ENCODE measurements at places on chromosomes 5 and 9. TPM values are rescaled to one million over a fixed set of nuclear protein-coding genes. Genes with fewer than 3 reads are reported as not detected.

- DNase-seq = no peak
Measured at GRCh38 chr9:137666955-137667670, 48.3 kb downstream of the EHMT1 start.

DNA sequence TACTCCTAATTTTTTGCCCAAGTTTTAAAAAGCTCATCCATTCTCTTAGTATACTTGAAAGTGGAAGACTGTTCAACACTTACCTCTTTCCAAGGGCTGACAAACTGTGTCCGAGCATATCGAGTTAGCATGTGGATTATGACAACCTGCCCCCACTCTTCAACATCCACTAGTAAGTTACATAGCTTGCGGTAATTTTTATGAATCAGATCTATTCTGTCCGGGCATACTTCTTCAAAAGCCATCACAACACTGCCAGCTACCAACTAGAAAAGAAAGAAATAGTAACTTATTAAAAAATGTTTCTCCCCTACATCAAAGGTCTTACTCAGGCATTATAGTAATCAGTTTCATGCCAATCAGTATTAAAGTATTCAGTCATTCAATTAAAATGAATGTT is 78.5 kb downstream of the AP3B1 start:
- DNase-seq = no peak

GRCh38 chr9:111799915-111800526 is 5.3 kb upstream of the SHOC1 start:
- no peak for DNase-seq

- no peak for DNase-seq
Measured at GRCh38 chr9:37508834-37509206, 23.1 kb downstream of the POLR1E start.

DNA sequence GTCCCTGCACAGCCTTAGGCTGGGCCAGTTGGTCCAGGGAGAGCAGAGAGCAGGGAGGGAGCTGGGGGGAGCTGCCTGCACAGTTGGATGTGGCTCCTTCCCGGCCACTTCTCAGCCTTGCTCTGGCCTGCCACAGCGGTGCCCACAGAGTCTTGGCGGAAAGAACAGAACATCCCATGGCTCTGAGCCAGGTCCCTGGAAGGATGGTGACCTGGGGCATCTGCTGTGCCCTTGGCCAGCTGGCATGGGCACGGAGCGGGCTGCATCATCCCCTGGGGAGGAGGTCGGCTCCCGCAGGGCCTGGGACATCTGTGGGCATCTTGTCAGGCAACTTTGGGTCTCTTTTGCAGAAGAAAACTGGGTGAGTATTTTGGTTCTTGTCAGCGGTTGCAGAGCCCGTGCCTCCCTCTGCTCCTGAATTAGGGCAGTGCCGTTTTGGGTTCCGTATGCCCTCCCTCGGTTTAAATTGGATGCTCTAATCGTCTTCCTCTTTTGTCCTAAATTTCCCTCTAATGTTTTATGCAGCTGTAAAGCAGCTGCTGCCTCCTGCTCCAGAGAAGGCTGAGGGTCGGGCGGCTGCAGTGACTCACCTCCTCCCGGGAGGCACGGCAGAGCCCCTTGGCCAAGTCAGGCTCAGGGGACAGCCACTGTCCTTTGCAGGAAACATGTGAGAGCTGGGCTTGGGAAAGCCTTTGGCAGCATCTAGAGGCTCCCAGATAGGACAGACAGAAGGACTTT is 10.5 kb upstream of the NACC2 start:
- peak; percentile 82 for DNase-seq

DNA sequence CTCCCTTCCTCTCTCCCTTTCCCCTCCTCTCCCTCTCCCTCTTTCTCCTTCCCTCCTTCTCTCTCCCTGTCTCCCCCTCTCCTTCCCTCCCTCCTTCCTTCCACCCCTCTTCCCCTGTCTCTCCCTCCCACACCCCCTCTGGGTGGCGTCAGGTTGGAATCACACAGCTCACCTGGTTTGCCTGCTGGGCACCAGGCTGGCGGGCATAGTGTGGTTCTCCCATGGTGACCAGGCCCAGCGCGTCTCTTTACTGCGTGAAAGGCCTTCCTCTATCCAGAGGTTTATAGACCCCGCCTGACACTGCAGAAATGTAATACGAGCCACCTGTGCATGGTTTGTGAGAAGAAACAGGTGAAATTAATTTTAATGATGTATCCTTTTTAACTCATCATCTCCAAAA is 76.2 kb downstream of the MRPL36 start:
- no peak for DNase-seq

DNA sequence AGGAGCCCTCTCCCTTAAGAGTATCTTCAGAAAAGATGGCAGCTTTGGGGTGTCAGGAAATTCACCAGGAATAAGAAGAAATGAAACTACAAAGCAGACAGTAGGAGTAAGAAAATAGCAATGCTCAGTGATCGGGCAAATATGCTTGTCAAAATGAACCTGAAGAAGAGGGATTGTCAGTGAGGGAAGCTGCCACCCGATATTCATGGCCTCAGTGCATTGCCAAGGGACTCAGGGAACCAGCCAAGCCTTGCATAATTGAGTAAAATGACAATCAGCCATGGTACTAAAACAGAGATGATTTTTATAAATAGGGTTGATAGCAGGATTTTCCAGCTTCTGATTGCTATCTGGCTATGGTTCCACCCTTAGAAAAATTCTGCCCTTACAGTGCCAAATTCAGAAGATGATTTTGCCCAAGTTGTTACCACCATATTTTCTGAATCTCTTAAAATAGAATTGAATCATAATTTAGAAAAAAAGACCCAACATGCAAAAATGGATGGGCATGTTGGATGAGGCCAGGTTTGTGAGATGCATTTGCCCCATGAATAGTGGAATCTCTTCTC is 274.0 kb downstream of the NTRK2 start:
- no peak for DNase-seq

- DNase-seq = no peak
Measured at GRCh38 chr9:19085295-19085694, 17.4 kb downstream of the HAUS6 start.

GRCh38 chr5:179827680-179828079 is 7.0 kb downstream of the SQSTM1 start:
- DNase-seq = peak; percentile 31

DNA sequence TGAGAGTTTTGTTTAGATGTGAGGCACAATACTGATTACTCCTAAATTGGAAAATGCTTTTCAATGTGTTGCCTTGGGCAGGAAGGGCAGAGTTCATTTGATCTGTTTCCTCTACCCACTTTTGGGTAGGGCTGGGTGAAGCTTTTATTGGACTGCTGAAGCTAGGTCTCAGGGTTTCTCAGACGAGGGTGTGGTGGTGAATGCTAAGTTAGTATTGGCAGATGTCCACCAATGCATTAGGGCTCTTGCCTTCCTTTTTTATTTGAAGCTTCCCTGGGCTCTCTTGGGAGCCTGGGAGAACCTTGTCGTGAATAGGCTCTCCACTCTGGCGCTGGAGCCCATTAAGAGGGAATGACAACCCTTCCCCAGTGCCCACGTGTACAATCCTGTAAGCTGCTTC is 23.1 kb downstream of the SPTAN1 start:
- peak; percentile 10 for DNase-seq

DNA sequence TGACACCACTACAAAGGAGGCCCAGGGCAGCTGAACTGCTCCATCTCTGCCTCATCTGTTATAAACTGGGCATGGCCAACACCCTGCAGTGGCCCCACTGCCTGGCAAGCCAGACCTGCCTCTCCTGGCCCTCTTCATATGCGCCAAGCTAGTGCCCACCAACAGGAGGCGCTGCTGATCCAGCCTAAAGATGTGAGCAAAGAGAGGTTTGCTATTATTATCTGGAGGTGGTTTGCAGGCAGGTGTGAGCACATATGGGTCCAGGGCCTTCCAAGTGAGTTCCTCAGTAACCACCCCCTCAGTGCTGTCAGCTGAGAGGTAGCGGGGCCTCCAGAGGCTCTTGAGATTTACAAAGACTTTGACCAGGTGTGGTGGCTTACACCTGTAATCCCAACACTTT is 232.2 kb downstream of the SYK start:
- DNase-seq = no peak

- DNase-seq = no peak
Measured at GRCh38 chr9:114038724-114039313, 39.3 kb downstream of the AMBP start.

DNA sequence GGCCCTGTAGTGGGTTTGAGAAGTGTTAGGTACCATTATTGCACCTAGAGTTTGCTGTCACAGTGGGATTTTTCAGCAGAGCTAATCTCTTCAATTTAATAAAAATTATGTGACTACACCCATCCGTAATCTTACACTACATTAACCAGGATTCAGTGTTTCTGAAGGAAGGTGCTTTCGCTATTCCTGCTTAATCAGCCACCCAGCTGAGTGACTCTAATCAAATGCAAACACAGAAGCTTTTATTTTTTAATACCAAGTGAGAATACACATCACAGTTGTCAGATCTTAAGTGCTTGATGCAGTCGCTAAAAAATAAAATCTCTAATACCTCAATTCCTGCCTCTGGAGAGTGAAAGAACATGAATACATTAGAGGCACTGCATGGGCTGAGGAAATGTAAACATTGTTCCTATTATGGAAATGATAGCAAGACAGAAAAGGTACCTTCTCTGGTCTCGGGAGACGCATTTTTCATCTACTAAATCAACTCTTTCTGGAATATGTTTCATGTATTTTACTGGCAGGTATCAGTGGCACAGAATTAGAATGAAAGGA is 125.7 kb downstream of the SEMA6A start:
- DNase-seq = no peak

DNA sequence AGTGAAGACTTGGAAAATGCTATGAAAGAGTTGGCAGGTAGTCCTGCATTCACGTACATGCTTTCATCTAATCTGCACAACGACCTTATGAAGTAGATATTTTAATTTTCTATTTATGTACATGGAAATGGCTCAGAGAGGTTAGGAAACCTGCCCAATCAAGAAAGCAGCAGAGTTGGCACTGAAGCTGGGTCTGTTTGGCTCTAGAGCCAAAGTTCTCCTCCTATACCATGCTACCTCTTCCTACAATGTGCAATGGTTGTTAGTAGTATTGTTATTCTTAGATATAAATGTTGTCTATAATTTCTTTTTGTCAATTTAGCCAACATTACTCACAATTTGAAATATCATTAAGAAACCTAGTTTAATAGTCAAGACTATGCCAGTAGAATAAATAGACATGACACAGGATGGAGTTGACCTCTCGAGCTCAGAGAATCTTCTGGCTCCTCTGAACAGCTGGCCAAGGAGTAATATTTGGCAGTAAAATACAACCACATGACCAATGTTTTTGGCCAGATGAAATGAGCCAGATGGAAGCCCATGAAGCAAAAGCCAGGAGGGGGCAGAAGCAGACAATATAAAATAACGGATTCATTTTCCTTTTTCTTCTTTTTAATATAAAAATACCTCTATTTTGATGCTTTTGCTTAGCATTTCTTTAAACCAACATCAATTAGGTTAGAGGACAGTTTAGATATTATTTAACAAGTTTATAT is 542.3 kb downstream of the PDE4D start:
- peak; percentile 82 for DNase-seq

DNA sequence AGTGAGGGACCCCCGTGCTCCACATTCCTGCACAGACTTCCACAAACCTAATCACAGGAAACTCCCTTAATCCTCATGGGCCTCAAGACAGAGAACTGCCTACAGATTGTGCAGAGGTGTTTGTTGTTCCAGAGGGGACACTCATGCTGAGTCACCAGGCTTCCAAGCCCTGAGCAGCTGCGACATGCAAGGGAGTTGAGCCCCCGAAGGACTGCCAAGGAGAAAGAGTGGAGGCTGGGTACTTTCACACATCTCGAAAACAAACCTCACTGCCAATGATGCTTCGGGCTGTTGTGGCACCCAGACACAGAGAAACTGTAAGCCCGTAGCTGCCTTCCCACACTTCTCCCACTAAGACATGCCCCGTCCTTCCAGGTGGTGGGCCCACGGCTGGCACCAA is 480.8 kb downstream of the CDH12 start:
- DNase-seq = no peak

DNA sequence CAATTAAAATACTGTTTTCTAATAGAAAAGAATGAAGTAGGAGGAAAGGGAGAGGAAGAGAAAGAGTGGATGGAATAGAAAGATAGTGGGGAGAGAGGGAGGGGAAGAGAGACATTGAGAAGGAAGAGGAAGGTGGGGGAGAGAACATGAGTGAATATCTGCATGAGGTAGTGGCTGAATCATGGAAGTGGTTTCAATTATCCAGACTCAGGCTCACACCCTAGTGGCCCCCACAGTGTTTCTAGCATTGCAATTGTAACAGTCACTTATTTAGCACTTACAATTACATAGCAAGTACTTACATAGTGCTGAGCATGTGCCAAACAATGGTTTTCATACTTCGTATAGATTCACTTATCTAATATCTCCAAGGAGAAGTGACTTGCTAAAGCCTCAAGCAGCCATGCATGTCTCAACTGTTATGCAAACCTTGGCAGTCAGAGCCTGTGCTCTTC is 72.7 kb downstream of the CAST start:
- no peak for DNase-seq

- no peak for DNase-seq
Measured at GRCh38 chr9:6226696-6227095, 11.1 kb downstream of the IL33 start.

DNA sequence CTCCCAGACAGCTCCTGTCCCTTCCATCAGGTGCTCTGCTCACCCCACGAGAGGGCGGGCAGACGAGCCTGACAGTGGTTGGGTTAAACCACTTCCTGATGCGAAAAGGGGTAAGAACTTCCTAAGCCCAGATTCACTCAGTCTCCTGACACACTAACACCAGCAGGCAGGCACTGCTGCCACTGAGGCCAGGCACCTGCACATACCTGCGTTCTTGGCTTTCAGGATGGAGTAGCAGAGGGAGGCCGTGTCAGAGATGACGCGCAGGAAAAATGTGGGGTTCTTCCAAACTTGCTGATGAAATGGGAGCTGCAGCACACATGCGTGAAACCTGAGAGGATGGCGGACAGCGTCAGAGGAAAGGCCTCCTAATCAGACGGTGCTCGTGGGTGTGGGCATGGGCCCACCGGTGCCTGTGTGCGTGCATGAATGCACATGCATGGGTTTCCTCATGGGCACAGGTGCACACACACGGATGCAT is 29.9 kb downstream of the SLC6A18 start:
- no peak for DNase-seq

DNA sequence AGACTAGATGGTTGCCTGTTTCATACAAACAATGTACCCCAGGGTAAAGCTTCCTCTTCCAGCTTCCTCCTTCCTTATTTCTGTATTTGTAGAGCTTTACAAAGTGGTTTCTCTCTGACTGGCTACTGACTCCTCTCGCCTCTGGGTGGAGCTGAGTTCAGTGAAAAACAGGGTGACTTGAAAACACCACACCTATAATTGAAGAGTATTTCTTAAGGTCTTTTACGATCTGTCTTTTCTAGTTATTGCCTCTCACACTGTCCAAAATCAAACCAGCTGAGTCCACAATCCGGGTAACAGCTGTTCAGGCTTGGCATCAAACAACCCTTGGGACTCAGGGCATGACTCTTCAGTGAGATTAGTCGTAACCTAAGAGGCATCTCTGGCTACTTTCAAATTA is 200.4 kb downstream of the ARRDC3 start:
- peak; percentile 80 for DNase-seq

GRCh38 chr9:21995666-21996398 is 1.2 kb downstream of the CDKN2B-AS1 start:
- no peak for DNase-seq

Gene IL4
- total RNA-seq = not detected

Gene RAB14
- 55.9 TPM for total RNA-seq

Gene AJM1
- 2.2 TPM for total RNA-seq

Gene OLFML2A
- 188 TPM for total RNA-seq

Gene SOX30
- total RNA-seq = 0.10 TPM

Gene ATP6V1G1
- 130 TPM for total RNA-seq

Gene ARL14EPL
- total RNA-seq = not detected

All from tongue (tissue), 3 donors.